ENCODE measurements at places on chromosomes 4 and X.
A peak's percentile ranks its signal among the peaks of the same experiment; 100 is the strongest.

GRCh38 chr4:164408831-164409230 is 345.1 kb upstream of the SMIM31 start:
- no peaks in the 10 kb centered on the region for H3K27me3 ChIP-seq
- H3K4me1 ChIP-seq: no peaks in the 10 kb centered on the region
- H3K4me3 ChIP-seq: no peak overlapping the region
- H3K27ac ChIP-seq: no peak overlapping the region
- DNase-seq: no peak
- H3K36me3 ChIP-seq: no peaks in the 10 kb centered on the region

- no peaks in the 10 kb centered on the region for H3K36me3 ChIP-seq
- H3K4me1 ChIP-seq: no peaks in the 10 kb centered on the region
- no peak for DNase-seq
- no peak overlapping the region for H3K4me3 ChIP-seq
Observed at GRCh38 chrX:107565931-107566603, 62.2 kb upstream of the PRPS1 start.

DNA sequence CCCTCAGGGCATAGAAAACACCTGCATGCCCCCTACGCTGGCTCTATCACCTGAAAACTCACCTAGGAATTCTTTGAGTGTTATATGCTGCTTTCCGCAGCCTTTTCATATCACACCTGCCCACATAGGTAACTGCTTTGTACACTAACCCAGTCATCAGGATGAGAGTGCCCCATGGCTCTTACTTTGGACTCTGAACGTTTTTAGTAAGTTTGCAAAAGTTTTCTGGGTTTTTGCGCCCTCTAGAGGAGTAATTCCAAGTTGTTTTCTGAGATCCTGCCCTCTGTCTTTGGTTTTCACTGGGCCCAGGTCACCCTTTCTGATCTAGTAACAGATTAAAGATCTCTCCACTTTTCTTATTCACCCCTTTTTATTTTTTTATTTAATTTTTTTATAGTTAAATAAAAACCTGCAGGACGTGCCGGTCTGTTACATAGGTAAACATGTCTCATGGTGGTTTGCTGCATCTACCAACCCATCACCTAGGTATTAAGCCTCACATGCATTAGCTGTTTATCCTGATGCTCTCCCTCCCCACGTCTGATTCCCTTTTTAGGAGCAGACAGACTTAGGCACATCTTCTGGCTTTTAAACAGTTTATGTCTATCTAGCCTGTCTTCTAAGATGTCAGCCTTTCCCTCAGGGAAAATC is 139.2 kb downstream of the NWD2 start:
- no peak overlapping the region for H3K4me3 ChIP-seq
- DNase-seq: no peak
- no peak overlapping the region for H3K27ac ChIP-seq
- no peaks in the 10 kb centered on the region for H3K4me1 ChIP-seq
- no peaks in the 10 kb centered on the region for H3K36me3 ChIP-seq
- H3K27me3 ChIP-seq: no peaks in the 10 kb centered on the region

GRCh38 chr4:106503116-106504050 is 134.8 kb upstream of the GIMD1 start:
- H3K4me1 ChIP-seq: peaks cover 7% of the 10 kb centered on the region
- peaks cover 5% of the 10 kb centered on the region for H3K27me3 ChIP-seq
- H3K36me3 ChIP-seq: no peaks in the 10 kb centered on the region
- H3K4me3 ChIP-seq: no peak overlapping the region
- no peak for DNase-seq

DNA sequence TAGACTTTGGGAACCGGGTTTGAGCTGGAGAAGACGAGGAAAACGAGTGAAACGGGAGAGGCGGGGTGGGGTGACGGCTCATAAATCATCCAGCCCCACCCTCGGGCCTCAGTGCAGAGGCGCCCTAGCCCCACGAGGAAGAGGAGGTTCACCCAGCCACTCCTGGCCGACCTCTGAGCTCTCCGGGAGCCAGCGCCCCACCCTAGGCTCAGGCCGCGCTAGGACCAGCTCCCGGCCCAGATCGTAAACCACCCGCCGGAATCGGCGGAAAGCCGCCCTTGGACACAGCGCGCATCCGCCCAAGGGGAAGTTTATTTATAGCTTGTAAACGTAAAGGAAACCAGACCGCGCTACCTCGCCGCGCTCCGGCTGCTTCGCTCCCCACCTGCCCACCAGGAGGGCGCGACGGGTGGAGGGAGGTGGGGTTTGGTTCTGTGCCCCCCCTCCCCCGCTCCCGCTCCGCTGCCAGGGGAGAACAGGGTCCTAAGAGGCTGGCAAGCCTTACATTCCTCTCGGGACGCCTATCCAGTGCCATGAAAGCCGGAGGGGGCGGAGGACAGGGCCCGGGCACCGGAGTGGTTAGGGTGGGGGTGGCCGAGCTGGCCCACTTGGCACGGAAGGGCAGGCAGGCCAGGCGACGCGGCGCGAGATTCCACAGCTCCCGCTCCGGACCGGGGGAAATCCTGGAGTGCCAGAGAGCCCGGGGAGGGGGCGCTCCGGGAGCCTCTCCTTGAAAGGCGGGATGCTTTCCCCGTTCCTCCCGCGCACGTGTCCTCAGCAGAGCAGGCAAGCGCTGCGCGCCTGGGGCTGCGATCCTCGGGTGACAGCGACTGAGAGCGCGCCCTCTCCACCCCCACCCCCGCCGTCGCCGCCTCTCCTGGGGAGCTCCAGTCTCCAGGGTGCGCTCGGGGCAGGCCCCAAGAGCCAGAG is 84.2 kb downstream of the BCOR start:
- H3K27me3 ChIP-seq: peaks cover 6% of the 10 kb centered on the region
- DNase-seq: peak; percentile 43
- H3K27ac ChIP-seq: peak overlapping the region; percentile 75
- H3K4me3 ChIP-seq: peak overlapping the region; percentile 74
- peaks cover 3% of the 10 kb centered on the region for H3K36me3 ChIP-seq

DNA sequence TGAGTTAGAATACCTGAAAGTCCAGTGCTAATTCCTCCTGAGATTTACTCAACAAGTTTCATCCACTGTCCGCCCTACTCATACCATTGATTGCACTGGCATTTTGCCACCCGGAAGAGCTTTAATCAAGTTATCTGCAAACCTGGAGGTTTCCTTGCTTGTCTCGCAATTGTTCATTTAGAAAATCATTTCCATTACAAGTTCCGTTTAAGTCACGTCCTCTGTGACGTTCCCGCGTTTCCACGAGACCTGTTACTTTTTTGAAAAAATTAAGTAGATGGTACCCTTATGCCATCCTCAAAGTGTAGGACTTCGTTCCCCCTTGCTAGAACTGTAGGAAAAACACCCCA is 761 bp upstream of the FRYL start:
- peak; percentile 9 for DNase-seq
- no peaks in the 10 kb centered on the region for H3K27me3 ChIP-seq
- H3K4me3 ChIP-seq: peak overlapping the region; percentile 87
- H3K36me3 ChIP-seq: peaks cover 2% of the 10 kb centered on the region
